ENCODE measurements at places on chromosomes 6 and 20.
A peak's percentile ranks its signal among the peaks of the same experiment; 100 is the strongest.

DNA sequence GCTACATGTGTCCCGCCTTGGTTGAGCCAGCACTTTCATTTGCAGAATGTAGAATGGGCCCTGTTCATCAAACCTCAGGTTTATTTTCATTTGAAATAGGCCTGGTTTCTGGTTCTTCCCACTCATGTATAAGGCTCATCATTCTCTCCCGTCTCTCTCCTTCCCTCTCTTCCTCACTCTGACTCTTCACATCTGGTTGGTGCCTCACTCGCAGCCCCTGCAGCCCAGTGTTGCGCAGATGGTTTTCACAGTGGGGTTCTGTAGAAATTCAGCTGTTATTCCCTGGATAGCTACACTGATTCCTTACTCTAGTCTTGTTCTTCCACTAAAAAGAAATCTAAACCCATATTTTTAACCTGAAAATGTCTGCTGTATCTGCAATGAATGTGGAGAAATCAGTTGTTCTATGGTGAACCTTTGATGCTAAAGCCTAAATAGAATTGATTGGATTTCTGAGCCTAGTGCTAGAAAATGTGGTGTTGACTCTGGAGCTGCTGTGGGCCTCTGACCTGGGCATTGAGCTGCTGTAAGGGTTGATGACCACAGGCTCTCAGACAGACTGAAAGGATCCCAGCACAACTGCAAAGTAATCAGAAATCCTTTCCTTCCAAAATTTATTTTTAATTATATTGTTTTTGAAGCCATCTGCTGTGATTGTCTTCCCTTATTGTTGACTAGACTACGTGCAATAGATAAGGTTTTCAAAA lies 150.3 kb downstream of the TMEM242 start:
- no peak for DNase-seq

- no peak for DNase-seq
Measured at GRCh38 chr6:87832025-87832825, 130.2 kb upstream of the AKIRIN2 start.

- DNase-seq, result no peak
Measured at GRCh38 chr6:140048202-140048790, 673.8 kb upstream of the CITED2 start.

- no peak for DNase-seq
Measured at GRCh38 chr20:48718786-48719578, 108.8 kb downstream of the PREX1 start.

- DNase-seq, result no peak
Measured at GRCh38 chr6:34332251-34333198, 59.9 kb downstream of the NUDT3 start.

DNA sequence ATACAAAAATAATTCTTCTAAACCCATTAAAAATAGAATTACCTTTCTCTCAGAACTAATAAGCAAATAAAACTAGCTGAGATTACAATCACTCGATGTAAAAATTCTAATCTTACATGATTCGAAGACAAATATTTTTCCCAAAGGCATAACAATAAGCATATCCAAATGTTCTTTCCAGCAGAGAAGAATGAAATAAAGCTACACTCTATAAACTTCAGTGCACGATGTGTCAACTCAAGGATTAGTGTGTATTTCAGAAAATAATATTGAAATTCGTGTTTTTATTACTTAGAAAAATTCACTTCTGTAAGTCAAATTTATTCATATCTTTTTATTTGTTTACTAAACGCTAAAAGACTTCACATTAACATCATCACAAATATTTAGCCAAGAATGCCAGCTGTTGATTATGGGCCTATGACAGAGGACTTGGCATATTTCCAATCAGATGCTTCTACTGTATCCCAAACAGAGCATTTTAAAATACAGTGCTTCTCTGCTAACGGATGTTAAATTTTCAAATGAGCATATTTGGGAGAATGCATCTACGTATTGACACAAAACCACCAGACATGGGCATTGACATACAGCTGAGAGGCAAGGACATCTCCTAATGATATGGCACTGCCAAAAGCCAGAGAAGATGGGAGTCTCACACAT lies 54.7 kb upstream of the PDE7B start:
- no peak for DNase-seq

DNA sequence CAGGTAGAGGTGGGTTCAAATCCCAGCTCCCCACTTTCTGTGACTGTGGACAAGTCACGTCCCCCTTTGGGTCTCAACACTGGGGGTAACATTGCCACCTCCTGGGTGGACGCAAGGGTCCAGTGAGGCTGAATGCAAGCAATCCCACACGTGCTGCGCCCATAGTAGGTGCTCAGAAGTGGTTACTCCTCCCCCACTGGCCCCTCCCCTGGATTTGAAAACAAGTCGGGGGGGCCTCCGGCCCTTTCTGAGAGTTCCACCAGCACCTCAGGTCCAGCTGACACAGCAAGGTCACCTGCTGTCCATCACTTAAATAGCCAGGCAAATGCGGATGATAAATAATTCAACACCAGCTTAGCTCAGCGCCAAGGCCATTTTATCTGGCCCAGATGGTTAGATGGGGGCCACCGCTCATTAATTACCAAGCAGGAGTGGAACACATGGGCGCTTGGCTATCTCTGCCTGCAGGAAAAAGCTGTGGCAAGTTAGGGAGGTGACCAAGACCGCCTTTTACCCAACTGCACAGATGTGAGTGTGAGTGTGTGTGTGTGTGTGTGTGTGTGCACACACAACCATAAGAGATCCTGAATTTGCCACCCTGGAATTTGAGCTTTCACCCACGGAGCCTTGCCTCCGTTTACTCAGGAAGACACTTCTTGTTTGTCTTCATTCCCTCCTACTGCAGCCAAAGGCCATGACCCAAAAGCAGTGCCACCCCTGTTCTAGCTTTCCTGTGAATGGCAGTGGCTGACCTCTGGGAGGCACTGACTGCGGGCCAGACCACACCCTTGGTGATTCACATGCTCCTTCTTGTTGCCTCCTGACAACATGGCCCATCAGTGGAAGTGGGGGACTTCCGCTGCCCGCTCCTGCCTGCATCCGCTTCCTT lies 34.7 kb upstream of the KCNB1 start:
- no peak for DNase-seq

- no peak for DNase-seq
Measured at GRCh38 chr20:61934716-61935530, 130.8 kb downstream of the TAF4 start.

DNA sequence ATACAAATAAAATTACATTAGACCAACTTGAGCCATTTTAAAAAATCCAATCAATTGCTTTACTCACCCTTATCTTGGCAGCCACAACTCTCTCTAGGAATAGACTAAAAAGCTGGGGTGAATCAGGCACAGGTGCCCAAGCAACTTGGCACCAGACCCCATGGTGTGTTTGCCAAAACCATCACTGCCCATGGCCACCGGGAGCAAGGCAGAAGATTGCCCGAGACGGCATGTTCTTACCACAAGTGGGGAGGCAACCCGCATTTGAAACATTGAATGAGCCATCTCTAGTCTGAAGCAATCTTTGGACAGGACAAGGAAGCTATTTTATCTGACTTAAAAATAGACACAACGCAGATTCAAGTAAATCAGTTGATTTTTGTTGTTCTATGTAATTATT lies 69.0 kb downstream of the SMLR1 start:
- DNase-seq, result no peak

GRCh38 chr6:99422912-99423311 lies 2.2 kb downstream of the PNISR start:
- DNase-seq, result no peak

- peak; percentile 66 for DNase-seq
Measured at GRCh38 chr20:62832212-62832922, 15.5 kb downstream of the COL9A3 start.

DNA sequence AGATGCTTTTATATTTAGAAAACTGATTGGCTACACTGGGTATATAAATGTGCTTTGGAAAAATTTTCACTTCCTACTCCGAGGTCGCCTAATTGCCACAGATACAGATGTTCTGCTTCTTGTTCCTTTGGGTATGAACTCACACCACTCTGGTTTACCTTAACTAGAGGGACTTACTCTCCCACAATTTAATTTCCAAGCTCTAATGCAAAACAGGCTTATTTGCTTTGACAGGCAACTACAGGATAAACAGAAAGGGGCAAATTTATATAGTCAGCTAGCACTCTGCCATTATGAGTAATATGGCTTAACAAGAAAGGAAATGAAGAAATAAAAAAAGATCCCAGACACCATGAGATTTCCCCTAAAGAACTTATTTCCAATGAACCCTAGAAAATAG lies 156.9 kb upstream of the ZFP64 start:
- DNase-seq, result no peak

DNA sequence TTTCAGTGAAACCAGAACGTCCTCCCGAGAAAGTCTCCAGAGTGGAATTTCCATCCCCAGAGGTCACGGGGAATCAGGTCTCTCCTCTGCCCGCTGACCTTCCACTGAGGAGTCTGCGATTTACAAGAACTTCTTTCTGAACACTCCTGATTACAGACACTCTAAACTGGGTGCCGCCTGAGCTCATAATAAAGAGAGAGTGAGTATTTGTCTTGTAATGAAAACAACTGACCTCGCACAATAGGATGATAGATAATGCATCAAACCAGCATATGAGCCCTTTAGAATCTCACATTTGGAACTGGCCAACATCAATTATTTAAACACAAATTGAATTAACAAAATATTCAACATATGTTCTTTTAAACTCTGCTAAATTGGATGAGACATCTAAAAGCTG lies 47.5 kb downstream of the DLL1 start:
- no peak for DNase-seq

DNA sequence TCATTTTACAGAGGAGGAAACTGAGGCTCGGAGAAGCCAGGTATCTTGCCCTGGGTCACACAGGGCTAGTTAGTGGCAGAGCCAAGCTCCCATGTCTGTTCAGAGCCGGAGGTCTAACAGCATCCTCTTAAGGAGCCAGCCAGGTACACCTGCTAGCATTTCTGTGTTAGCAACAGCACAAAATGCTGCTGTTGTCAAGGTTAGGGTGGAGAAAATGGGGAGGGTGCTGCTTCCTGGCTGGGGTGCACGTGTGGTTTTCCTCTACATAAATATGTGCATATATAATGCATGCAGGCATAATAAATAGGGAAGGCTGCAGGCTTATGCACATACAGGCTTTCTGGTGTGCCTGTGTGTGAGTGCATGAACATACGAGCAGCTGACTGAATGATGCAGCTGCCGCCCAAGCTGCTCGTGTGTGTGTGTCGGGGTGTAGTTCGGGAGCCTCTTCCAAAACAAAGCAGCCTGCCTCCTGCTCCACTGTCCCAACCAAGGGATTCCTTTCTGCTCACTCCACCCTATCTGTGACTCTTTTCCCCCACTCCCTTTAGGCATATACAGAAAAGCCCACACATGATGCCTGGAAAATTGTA lies 86.6 kb downstream of the CD40 start:
- DNase-seq, result no peak

DNA sequence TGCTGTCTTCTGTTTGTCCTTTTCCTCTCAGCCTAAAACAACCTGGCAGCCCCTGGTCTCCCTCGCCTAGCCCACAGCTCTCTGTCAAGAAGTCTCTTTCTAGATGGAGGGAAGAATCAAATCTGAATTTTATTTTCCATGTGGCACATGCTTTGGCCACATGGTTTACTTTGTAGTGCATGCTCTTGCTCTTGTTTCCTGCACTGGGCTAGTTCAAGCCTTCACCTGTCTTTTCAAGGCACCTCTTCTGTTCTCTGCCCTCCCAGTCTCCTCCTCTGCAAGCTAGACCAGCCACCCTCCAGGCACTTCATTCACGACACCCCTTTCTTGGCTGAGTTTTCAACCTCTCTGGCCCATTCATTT lies 7.6 kb downstream of the PPP1R14C start:
- no peak for DNase-seq

DNA sequence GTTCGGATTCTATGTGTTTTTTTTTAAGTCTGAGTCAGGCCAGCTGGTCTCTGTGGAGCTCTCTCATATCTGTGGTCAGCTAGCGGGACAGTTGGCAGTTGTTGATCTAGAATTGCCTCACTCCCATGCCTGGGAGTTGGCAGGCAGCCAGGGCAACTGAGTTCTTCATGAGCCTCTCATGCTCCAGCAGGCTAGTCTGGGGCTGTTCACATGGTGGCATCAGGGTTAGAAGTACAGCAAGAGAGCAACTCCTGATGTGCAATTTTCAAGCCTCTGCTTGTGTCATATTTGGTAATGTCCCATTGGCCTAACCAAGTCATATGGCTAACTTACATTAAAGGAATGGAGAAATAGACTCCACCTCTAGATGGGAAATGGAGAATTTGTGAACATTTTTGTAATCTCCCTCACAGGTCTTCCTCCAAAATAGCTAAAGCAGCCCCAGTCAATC lies 6.7 kb upstream of the IFT52 start:
- no peak for DNase-seq

- no peak for DNase-seq
Measured at GRCh38 chr6:25173246-25173645, 105.9 kb upstream of the CARMIL1 start.

- DNase-seq, result no peak
Measured at GRCh38 chr6:100415768-100416167, 49.0 kb downstream of the SIM1 start.

DNA sequence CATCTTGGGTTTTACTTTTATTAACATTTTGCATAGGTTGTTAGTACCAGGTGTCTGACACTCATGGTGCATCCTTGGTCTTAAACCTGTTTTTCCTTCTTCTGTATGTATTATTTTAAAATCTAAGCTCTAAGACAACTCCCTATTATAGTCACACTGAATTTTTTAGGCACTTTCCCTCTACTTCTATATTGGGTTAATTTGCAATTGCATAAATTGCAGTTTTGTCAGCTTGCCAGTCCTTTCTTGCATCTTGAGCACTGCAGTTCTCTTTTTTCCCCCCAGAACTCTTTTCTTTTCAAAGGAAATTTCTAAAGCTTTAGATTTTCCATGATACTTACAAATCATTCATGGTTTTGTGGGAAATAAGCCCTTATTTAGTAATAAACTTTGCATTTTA lies 70.6 kb downstream of the ZNF292 start:
- no peak for DNase-seq

GRCh38 chr6:12483712-12484111 lies 193.6 kb downstream of the EDN1 start:
- no peak for DNase-seq

DNA sequence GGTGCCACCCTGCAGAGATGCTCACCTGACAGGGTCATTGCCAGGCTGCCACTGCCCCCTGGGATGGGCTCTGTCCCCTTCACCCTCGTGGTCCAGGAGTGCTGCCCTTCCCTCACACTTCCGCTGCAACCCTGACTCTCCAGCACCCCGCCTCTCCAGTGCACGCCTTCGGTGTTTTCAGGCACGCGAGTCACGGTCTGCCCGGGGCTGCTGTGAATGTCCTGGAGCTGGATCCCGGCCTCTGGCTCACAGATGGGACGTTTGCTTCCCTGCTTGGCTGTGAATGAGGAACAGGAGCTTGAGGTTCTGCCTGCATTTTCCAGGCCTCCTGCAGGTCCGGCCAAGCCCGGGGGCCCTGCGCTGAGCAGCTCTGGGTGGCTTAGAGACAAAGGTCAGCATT lies 343.4 kb downstream of the SMOC2 start:
- DNase-seq, result no peak

- no peak for DNase-seq
Measured at GRCh38 chr6:20605061-20605460, 70.8 kb downstream of the CDKAL1 start.

DNA sequence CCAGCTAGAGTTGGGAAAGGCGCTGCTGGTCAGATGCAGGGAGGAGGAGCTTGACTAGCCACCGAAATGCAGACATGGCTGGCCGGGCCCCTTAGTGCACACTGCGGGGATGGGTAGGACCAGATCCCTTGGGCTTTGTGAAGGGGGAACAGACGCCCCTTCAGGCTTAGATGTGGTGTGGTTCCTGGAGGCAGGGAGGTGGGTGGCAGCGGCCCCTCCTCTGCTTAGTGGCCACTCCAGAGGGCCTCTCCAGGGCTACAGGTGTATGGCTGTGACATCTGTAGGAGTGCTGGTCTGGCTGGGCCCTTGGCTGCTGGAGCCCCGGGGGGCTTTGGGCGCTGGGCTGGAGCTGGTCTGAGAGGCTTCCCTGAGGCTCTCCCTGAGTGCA lies 5.9 kb downstream of the CCND3 start:
- no peak for DNase-seq
